HuH-7 (cell line): ENCODE measurements at places on chromosomes 4 and X.

GRCh38 chrX:84118769-84119168, 69.2 kb downstream of the RPS6KA6 start:
- no peak for DNase-seq

GRCh38 chr4:166980419-166980818, 253.9 kb downstream of the SPOCK3 start:
- DNase-seq: no peak

- no peak for DNase-seq
Observed at GRCh38 chrX:120642871-120643270, 13.0 kb upstream of the C1GALT1C1 start.

GRCh38 chrX:99705701-99706100, 704.4 kb downstream of the PCDH19 start:
- DNase-seq: no peak
